Activated gamma-delta T cell treated with anti-CD3 and anti-CD28 coated beads, Interleukin-2, amount 50 U/mL, for 16 hours (primary cell): ENCODE measurements at places on chromosomes 4 and X.

- DNase-seq = no peak
Observed at GRCh38 chr4:15144967-15145295, 142.7 kb downstream of the CPEB2 start.

- DNase-seq = no peak
Observed at GRCh38 chr4:105558277-105558676, 5.9 kb downstream of the ARHGEF38 start.

DNA sequence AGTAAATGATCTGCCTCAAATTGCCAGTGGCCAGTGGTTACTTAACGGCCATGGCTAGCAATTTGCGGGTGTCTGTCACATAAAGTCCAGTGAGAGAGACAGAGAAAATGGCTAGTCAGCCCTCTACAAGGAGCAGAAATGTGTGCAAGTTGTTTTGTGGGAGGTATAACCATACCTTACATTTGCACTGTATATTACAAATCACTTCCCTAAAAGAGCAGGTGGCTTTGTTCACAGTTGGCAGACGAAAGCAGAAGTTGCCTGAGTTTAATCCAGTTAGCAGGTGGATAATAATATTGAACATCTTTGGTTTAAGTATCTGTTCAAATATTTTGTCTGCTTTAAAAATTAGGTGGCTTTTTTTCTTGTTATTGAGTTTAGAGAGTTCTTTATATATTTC is 15.6 kb downstream of the SRPX start:
- DNase-seq = no peak

DNA sequence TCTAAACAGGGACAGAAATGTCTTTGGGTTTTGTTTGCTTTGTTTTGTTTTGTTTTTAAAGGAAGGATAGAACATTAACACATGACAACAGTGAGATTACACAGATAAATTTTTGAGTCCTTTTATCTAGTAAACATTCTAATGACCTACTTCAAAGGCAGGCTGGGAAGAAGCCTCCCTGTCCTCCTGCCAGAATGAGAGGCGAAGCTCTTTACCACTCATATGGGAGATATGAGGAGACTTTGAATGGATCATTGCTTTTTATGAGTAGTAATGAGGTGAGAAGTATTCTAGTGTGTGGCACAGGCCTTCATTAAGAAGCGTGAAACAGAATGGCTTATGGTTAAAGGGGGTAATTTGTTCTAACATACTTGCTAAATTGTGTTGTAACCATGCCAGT is 172.0 kb downstream of the FBXO8 start:
- DNase-seq = no peak

- DNase-seq = no peak
Observed at GRCh38 chr4:186693159-186693815, 30.4 kb downstream of the FAT1 start.

DNA sequence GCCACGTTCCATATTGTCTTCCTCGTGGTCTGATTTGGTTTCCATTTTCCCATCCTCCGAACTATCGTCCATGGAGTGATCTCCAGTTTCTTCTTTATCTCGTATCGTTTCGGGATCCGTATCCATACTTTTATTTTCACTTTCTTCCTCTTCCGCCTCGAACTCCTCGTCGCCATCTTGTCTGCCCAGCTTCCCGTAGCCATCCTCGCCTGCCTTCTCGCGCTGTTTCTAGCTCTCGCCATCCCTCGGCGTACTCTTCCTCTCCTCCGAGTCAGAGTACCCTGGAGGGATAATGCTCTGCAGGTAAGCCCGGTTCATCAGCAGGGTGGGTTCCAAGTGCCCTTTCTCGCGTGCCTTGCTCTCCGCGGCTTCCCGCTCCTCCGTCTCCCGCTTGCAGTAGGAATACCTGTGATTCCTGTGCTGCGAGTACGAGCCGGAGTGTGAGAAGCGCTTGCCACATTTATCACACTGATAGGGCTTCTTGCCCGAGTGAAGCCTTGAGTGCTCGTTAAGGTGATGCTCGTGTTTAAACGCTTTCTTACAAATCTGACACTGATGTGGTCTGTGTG is 134.5 kb upstream of the TAPT1 start:
- DNase-seq = no peak

DNA sequence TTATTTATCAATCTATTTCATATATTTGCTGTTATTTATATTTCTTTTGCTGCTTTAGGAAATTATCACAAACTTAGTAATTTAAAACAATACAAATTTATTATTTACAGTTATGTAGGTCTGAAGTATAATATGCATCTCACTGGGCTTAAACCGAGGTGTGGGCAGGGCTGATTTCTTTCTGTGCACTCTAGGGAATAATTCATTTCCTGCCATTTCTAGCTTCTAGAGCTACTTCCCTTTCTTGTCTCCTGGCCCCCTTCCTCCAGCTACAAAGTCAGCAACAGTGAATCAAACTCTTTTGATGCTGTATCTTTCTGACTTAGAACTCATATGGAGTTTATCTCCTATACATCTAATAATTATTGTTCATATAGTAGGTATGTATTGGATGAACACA is 303.5 kb upstream of the ARSJ start:
- DNase-seq = no peak

GRCh38 chr4:7044137-7044930 is 1.2 kb downstream of the TADA2B start:
- DNase-seq = no peak

DNA sequence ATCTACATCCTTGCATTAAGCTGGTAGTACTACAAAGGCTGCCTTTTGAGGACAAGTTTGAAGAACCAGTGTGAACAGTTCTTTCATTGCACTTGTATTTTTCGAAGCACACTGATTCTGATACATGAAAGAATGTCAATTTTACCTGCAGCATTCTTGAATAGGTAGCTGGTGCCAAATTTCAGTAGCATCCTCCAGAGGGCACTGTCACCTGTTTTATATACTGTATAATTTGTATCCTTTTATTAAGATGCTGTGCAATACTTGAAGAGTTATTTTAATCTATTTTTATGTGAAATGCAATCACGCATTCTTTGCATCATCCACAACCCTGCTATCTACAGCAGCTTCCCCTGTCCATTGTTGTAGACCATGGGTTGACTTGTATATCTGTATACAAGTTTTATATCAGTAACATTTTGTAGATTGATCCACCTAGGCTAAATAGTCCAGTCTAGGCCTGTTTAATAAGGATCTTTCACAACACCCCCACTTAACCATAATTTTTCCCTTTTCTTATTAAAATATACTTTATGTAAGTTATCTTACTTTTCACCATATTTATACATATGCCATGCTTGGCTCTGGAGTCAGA is 325.7 kb downstream of the PCDH7 start:
- DNase-seq = no peak

GRCh38 chrX:39559229-39559628 is 538.5 kb downstream of the BCOR start:
- DNase-seq = no peak

DNA sequence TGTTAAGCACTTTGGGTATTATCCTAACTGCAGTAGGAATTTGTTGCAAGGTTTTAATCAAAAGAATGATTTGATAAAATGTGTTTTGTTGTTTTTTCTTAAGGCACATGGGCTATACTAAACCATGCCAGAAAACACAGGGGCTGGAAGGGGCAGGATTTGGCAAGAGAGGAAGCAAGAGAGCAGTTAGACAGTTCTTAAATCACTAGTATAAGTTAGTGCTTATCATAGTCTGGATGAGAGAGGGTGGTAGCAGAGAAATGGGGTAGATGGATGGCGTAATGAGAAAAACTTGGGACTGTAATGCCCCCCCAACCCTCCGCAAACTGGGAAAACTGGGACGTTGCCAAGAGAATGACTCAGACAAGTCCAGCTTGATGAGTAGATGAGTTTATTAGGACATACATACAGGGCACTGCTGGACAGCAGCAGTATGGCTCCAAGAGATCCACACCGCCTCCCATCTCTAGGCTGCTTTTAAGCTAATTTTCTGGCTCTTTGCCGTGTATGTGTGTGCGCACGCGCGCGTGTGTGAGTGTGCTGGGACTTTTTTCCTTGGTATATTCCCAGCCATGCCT is 151.5 kb downstream of the PDLIM5 start:
- DNase-seq = no peak

DNA sequence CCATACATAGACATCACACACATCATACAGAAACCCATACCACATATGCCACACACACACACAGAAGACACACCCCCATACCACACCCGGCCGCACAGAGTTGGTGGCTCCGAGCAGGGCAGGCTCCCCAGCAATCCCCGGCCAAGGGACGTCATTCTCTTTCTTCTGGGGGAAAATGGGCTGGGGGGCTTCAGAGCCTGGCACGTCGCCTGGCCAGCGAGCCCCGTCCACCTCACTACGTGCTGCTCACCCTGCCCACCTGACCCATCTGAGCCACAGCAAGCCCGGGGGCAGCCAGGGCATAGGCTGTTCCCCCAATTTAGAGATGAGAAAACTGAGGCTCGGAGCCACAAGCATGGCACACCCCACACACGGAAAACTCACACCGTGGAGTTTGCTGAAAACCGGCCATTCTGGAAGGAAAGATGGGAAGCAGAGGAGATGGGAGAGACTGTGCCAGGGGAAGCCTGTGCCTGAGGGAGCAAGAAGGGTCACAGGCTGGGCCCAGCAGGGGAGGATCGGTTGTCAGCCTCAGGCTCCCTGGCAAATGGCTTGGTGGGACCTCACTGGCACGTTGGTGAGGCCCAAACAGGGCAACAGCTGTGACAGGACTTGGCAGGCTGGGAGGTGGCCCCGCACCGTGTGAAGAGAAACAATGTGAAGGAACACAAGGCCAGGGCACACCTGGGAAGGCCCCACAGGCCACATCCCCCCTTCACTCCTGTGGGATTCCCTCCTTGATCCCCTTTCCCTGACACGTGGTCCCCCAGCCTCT is 73.2 kb downstream of the JAKMIP1 start:
- no peak for DNase-seq

GRCh38 chr4:125070861-125071260 is 243.9 kb upstream of the FAT4 start:
- no peak for DNase-seq

DNA sequence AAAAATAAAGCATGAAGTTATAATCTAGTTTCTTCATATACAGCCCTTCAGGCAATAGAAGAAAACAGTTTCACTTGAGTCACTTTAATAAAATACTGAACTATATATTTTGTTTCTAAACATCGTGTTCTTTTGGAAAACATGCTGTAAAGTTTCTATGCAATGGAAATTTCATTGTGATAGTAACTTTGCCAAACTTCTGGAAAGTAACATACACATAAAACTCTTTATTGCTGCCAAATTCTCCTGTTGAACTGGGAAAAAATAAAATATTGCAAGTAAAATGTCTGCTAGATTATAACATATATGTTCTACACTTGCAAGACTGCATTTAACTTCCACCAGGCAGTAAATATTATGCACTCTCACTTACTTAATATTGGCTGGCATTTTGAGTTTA is 635.4 kb downstream of the SPRY1 start:
- DNase-seq = no peak

DNA sequence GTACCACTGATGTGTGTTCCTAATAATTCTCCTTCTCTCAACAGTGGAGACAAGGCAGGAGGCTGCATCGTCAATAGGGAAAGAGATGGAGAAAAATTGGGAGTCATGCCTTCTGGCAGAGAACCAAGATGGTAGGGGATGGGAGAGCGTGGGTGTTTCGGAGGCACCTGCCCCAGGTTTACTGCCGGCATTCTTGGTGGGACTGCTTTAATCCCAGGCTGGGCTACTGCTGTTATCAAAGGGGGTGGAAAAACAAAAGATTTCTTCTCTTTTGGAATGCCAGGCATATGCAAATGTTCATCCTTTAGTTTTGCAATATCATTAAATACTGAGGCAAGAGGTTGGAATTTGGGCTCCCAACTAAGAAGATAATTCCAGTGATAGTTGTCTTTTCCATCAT is 257.0 kb downstream of the DCHS2 start:
- no peak for DNase-seq

GRCh38 chrX:69072486-69073006 is 92.7 kb downstream of the PJA1 start:
- DNase-seq = no peak

DNA sequence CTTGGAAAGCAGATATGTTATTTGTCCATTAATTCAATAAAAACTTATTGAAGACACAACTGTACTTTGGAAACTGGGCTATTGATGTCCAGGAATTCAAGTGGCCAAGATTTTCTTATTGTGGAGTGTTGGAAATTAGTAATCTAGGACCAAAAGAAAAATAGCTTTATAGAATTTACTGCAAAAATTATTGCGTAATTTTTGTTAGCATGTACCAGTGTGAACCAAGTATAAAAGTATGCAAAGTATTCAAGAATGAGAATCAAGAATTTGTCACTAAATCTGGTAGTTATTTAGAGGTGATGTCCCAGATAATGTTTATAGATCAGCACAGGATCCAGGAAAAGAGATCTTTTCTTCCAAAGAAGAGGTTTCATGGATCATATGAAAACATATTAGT is 468.9 kb upstream of the CTSO start:
- no peak for DNase-seq

- DNase-seq = no peak
Observed at GRCh38 chr4:26337612-26338011, 16.8 kb downstream of the RBPJ start.

- DNase-seq = no peak
Observed at GRCh38 chr4:99447513-99447912, 12.4 kb upstream of the ADH7 start.

DNA sequence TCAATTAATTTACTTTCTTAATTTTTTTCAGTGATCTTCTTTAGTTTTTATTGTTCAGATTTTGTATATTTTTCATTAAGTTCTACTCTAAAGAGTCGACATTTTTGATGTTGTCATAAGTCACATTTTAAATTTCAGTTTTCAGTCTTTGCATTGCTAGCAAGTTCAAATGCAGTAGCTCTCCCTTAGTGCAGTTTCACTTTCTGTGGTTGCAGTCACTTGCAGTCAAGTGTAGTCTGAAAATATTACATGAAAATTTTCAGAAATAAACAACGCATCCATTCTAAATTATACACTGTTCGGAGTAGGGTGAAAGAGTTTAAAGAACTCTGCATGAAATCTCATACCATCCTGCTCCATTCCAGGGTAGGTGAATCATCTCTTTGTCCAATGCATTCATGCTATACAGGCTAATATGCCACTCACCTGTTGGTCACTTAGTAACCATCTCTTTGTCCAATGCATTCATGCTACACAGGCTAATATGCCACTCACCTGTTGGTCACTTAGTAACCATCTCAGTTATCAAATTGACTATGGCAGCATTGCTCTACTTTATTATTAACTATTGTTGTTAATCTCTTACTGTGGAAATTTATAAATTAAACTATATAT is 356.9 kb downstream of the STPG2 start:
- no peak for DNase-seq

- no peak for DNase-seq
Observed at GRCh38 chr4:4842476-4843441, 16.7 kb upstream of the MSX1 start.

- DNase-seq = no peak
Observed at GRCh38 chr4:17168571-17168970, 270.1 kb upstream of the LDB2 start.
